Ecto neural progenitor cell (in vitro differentiated cells): ENCODE measurements at places on chromosomes 1 and 21.

- no peak for DNase-seq
Measured at GRCh38 chr1:13456904-13457532, 46.8 kb downstream of the PRAMEF20 start.

DNA sequence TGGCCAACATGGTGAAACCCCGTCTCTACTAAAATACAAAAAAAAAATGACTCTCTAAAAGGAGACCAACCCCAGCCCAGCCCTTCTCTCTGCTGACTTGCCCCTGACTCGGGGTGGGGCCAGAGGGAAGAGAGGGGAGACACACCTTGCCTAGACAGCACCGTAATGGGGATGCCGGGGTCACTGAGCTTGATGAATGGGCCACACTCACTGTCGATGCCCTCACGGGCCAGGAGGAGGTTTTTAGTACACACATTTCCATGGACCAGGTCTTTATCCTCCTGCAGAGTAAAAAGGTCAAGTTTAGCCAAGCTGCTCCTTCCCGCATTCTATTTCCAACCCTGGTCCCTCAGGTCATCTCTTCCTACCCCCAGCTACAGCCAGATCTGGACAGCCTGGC is 99.7 kb downstream of the RAVER2 start:
- no peak for DNase-seq

DNA sequence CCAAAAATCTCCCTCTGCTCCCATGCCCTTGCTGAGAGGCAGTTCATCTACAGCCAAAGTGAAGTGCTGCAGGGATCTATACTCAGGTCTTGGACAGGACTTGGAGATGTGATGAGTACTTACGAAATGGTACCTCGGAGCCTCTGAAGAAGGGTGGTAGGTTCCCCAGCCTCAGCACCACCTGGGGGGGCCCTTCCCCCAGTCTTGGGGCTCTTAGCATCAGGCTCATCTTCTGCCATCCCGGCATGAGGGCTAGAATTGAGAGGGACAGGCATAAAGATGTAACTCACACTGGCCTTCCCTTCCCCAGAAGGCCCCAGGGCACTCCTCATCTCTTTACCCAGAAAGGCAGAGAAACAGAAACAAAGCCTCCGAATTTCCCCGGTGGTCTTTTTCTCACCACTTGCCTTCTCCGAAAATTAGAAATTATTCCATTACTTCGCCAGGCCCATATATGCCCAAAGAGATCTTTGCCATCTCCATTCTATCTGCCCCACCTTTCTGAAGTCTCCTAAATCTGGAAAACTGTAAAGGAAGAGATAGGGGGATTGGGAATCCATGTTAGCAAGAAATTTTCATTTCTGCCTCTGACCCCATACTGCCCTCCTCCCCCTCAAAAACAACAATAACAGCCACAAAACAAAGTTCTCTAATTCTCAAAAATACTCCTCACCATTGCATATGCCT is 827 bp downstream of the RFX5 start:
- DNase-seq: no peak

DNA sequence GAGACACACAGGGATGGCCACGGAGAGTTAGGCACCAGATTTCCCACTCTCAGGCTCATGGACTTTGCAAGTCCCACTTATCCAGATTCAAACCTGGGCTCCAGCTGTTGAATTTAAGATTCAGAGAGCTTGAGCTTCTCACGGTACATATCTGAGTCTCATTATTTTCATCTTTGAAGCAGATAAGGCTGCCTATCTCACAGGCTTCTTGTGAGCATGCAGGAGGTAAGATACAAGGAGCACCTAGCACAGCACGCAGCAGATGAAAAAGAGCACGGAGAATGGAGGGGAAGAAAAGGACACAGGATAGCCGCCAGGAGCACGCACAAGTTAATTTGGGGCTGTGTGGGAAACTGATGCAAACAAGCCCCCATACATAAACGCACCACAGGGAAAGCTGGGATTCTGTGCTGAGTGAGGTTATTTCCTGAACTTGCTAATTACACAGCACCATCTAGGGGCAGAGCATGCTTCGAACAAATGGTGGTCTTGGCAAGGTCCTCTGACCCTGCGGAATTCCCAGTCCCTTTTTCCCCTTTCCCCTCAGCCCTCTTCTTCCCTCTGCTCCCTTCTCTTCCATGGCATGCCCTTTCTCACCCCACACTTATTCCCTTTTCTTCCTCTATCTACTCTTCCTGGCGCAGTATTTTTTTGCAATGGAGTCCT is 134.7 kb upstream of the VANGL1 start:
- DNase-seq: peak; percentile 55

DNA sequence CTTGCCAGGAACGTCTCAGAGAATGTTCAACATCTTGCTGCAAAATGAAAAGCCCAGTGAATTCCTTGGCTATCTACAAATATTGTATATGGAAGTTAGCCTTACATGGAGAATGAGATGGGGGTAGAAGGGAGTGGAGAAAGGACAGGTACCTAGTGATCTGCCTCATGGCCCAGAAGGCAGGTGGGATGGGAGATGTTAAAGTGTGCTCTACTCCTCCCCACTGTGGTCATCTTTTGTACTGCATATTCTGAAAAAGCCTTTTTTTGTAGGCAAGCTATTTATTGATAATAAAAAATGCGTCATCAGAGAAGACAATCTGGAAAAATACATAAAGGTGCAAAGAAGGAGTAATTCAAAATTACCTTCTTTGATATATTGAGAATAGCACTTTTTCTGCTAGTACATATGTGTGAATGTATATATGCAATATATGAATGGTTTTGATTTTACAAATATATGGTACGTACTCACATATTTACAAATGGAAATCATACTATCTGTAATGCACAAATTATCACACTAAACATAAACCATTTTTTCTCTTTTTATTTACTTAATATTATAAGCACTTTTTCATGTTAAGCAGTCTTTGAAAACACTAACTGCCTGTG is 19.1 kb upstream of the SLC5A9 start:
- DNase-seq: no peak
